ENCODE measurements at places on chromosomes 6 and 20.

- no peak for DNase-seq
These were observed 587.5 kb downstream of the CD109 start for GRCh38 chr6:74283532-74283931.

DNA sequence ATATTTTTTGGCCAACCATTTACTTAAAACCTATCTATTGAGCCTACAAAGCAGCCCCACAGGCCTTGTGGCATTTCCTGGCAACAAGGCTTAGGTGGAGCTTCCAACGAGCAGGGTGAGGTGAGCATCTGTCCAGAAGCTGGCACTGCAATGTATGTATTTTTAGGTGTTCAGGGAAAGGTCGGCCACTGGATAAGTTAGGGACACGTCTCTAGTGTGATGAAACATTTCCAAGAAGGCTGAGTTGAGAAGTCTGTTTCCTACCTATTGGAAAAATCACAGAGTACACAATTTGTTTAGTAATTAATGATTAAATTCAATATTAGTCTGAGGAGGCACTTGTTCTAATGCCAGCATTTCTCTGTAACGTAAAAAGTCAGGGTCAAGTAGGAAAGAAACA is 17.8 kb upstream of the RCAN2 start:
- DNase-seq: no peak

- no peak for DNase-seq
These were observed 31.7 kb downstream of the FOXC1 start for GRCh38 chr6:1641343-1641885.

DNA sequence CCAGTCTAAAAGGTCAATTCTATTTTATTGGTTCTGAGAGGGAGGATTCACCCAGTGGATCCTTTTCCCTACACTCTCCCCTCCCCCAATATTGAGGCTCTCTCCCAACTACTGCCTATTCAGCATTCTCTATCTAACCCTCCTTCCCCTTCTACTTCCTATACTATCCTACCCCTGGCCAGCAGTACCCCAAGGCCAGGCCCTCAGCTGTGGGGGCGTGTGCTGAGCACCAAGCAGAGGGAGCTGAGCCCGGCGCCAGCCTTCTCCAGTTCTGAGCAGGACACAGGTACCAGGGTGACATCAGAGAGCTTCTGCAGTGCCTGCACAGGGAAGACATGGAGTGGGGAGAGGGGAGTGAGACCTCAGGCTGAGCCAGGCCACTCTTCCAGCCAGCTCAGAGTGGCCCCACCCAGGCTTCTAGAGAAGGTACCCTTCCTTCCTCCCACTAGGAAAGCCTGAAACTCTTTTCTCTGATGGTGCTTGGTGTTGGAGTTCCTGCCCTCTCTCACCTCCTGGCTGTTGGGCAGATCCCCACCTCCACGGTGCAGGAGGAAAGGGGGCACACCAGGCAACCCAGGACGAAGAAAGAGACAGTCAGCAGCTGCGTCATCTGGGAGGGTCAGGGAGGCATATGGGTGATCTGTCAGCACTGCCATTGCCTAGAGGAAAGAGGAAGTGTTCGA is 1.9 kb downstream of the DDAH2 start:
- DNase-seq: no peak

GRCh38 chr6:167506443-167507301 is 181.8 kb downstream of the TTLL2 start:
- DNase-seq: no peak

DNA sequence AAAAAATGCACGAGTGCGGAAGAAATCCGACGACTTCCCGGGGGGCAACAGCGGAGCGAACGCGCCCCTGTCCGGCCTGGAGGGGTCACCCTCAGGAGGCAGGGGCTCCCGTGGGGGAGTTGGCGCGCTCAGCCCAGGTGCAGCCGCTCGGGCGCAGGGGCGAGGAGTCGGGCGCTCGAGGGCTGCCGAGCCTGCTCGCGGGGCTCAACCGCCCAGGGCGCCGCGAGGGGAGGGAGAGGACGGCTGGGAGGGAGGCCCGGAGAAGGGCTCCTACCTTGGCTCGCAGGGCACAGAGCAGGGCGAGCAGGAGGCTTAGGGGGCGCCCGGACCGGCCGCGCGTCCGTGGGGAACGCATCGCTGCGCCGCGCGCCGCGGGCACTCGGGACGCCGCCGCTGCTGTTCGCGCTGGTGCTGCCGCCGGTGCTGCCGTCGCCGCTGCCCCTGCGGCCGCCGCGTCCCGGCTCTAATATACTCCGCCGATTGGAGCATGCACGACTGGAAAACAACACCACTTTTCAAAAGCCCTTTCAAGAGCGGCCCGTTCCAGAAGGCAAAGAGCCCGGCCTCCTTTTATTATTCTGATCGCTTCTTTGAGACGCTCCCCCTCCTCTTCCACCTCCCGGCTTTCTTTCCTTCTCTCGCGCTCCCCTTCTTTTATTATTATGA is 490 bp downstream of the JAG1 start:
- DNase-seq: no peak

GRCh38 chr6:44788387-44788981 is 401.0 kb downstream of the CDC5L start:
- DNase-seq: no peak

DNA sequence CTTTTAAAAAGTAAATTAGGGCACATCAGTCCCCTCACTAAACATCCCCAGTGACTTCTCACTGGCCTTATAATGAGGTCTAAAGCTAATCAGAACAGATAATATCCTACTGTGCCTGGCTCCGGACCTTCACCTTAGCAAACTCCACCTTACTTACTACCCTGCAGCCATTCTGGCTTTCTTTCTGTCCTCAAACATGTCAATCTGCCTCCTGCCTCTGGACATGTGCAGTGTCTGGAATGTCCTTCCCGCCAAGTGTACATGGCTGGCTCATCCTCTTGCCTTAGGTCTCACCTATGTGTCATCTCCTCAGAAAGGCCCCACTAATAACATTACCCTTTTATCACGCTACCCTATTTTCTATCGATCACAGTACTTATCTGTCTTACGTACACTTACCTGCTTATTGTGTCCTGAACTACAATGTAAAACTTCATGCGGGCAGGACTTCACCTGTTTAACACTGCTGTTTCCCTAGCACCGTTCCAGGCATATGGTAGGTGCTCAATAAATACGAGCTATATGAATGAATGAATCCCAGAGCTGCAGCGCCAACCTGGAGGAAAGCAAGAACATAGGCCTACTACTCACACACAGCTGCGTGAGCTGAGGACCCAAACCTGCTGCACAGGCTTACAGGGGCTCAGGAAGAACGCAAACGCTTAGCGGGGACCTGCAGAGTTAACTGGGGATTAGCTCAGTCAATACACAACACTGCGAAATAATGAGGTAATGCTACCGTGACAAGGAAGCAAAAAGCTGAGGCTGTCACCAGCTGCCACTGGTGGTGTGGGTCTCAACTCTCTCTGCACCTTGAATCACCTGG is 991 bp downstream of the UQCC2 start:
- DNase-seq: no peak

DNA sequence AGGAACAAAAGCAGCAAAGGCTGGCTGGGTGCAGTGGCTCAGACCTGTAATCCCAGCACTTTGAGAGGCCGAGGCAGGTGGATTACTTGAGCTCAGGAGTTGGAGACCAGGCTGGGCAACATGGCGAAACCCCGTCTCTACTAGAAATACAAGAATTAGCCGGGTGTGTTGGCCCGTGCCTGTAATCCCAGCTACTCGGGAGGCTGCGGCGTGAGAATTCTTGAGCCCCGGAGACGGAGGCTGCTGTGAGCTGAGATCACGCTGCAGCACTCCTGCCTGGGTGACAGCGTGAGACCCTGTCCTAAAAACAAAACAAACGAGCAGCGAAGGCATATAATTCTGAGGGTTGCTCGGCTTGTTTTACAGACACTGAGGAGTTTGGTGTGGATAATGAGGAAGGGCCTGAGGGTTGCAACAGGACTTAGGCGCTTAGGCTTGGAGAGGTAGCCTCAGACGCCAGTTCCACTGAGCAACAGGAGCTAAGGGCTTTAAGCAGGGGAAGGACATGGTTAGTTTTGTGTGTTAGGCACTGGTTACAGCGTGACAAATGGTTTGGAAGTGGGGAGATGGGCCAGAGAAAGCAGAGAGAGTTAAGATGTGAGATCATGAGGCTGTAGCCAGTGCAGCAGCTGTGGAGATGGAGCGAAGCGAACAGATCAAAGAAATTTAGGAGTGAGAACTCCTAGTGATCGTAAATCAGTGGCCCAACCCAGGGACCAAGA is 1.2 kb downstream of the MYH7B start:
- no peak for DNase-seq

DNA sequence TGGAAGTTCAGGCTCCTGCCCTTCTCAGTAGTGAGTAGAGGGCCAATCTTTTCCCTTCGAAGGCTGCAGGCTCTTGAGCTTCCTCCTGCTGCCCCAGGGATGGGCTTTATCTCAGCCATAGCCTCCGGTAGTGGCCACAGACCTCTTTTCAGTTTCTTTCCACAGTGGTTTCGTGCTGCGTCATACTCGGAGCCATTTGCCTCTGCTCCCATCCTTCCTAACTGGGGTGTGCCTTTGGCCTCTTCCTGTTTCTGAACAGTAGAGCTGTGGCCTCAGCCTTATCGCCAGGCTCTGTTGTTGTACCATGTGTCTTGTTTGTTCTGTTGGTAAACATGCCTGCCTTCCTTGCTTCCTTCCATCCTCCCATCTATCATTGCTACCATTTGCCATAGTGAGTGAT is 54.1 kb downstream of the TULP4 start:
- DNase-seq: no peak

DNA sequence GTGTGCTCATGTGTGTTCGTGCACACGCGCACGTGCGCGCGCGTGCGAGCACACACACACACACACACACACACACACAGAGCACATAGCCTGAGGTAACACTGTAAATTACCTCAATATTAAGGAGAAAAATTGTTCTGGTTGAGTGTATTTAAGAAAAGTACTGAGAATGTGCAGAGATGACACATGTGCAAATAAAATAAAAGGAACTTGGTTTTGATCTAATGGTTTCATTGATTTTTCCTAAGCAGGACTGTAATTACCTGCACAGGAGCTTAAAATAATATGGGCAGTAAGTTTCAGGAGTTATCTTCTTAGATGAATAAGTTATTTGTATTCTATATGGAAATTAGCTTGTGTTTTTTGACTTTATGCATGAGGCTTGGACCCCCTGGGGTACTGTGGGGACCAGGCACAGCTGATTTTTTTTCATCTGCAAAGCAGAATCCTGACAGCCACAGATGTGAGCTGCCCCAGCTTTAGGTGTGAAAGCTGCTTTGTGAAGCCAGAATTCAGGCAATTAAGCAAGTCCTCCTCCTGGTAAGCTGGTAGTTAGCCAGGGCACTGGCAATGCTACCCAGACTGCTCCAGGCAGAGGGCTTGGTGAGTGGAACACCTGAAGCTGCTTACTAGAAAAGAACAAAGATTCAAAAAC is 1040.6 kb upstream of the CITED2 start:
- no peak for DNase-seq

DNA sequence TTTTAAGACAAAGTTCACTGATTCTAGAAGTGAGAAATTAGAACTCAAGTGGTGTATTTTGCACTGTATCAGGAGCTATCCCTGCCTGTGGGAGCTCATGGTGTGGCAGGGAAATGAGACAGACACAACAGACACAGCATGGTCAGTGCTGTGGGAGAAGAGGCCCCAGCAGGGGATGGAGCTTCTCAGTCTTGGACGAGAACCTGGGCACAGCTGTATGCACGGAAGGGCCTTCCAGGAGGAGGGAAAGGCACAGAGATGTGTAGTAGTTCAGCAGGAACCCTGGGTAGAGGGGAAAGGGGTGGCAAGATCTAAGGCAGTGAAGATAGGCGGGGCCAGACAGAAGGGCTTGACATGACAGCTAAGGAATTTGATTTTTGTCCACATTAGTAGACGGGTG is 48.8 kb upstream of the KIF25 start:
- DNase-seq: no peak

DNA sequence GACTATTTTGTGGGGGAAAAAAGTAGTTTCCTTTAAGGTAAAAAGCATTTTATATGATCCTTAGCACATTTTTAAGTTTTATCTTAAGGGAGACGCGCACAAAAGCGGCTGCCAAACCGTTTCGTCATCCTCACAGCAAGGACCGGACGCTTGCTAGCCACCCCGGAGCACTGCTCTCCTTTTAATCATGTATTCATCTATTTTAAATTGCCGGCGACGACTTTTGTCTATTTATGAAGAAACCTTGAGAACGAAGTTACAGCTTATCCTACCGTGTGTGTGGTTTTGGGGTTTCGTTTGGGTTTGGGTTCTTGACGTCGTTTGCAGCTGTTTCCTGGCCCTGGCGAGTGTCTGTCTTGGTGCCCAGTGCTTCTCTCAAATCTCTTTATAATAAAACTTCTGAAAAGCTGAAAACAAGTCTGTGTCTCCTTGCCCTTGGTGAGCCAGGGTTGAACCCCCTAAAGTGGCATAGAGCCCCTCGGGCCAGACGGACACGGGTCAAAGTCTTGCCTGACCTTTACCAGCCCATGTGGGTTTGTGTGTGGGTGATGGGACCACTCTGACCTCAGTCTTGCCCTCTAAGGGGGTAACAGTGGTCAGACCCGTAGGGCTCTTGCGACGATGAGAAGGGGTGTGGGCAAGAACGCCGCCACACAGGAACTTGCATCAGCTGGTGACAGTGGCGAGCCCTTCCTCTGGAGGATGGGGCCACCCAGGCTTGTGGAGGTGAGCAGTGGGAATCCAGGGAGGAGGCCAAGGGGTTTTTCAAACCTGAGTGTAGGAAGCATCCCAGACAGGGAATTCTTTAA is 117.6 kb downstream of the JPH2 start:
- no peak for DNase-seq

GRCh38 chr6:17771609-17772008 is 64.9 kb upstream of the NUP153 start:
- no peak for DNase-seq

GRCh38 chr6:142843361-142843760 is 101.6 kb downstream of the HIVEP2 start:
- DNase-seq: no peak

- DNase-seq: no peak
These were observed 8.5 kb downstream of the TNFAIP3 start for GRCh38 chr6:137875606-137876005.

DNA sequence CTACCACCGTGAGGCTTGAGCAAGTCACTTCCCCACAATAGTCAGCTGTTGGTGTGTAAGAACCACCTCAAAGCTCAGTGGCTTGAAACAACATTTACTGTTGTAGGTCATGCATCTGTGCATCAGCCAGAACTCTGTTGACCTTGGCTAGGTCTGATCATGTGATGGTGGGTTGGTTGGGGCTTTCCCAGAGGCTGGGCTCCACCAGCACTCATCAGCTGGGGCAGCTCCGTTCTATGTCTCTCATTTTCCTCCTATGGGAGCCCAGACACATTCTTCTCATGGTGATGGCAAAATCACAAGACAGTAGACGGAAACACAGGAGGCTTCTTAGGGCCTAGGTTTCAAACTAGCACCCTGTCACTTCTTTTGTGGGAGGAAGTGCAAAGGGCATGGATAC is 42.8 kb upstream of the PSMF1 start:
- no peak for DNase-seq

GRCh38 chr20:53309515-53309914 is 284.1 kb downstream of the ZNF217 start:
- DNase-seq: no peak

- no peak for DNase-seq
These were observed 8.5 kb upstream of the C6orf141 start for GRCh38 chr6:49541936-49542335.

Data from SHP77 treated with DMSO at 0.1 percent for 48 hours (cell line).